ENCODE measurements at places on chromosomes 6 and 20.
A peak's percentile ranks its signal among the peaks of the same experiment; 100 is the strongest.

DNA sequence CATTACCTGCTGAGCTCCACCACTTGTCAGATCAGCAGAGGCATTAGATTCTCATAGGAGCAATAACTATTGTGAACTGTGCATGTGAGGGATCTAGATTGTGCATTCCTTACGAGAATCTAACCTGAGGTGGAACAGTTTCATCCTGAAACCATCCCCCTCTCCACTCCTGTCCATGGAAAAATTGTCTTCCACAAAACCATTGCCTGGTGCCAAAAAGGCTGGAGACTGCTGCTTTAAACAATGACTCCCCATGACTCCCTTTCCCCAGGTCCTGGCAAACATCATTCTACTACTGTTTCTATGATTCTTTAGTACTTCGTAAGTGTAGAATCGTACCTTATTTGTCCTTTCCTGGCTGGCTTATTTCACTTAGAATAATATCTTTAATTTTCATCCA, 9.7 kb upstream of the DYNLRB1 start:
- DNase-seq = no peak

GRCh38 chr6:4871825-4872224, 95.6 kb downstream of the CDYL start:
- DNase-seq = no peak

DNA sequence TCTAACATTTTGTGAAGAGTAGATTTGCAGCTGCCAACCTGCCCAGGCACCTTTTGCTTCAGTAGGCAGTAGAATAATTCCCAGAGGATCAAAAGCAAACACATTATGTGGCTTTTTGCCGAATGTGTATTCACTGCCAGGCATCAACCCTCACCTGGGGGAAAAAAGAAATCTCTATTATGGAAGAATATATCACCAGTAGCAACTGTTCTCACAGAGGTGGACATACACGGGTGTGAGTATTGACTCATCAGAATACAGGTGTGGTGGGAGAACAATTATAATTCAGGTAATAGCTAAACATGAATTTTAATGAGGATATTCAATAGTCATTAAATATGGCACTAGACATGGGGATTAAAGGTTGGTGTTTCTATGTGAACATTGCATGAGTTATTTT, 910.7 kb downstream of the TFAP2A start:
- no peak for DNase-seq

- DNase-seq = no peak
Observed at GRCh38 chr6:84007871-84008270, 25.7 kb upstream of the MRAP2 start.

DNA sequence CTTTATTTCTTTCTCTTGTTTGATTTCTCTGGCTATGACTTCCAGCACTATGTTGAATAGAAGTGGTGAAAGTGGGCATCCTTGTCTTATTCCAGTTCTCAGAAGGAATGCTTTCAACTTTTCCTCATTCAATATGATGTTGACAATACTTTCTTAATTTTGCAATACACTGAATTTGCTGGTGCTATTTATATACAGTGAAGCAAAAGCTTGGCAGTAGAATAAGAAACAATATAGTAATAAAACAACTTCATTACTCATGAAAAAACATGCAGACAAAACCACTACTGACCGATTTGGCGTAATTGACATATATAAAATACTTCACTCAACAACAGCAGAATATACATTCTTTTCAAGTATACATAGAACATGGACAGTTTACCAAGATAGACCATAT, 96.4 kb downstream of the CFAP61 start:
- no peak for DNase-seq

- DNase-seq = peak; percentile 16
Observed at GRCh38 chr6:157861184-157861583, 38.1 kb downstream of the SNX9 start.

DNA sequence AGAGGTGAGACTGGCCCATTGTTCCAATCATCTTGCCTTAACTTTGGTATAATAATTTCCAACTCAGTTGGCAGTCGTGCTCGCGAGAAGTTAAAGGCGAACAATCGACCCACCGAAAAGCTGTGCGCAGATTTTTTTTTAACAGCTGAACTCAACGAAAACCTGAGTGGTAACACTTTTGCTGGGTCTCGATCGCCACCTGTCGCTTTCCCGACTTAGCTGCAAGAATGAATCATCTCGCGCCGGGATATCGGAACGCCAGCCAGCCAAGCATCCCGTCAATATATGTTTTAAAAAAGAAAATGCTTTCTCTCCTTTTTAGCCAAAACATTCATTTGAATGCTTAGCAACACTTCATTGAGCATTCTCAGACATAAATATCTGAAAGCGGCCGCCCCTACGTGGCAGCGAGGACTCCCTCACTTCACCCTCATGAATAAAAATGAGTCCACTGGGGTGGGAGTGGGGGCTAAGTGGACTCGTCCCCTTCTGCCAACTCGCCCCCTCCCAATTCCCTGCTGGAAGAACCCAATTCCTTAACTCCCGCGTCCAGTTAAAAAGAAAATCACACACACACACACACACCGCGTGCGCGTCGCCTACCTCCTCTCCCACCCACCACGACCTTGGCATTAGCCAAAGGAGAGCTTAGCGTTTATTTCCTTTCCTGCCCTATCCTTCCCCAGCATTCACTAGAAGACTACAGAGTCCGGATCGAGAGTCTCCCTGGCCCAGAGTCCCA, 1.5 kb downstream of the COL12A1 start:
- peak; percentile 93 for DNase-seq

DNA sequence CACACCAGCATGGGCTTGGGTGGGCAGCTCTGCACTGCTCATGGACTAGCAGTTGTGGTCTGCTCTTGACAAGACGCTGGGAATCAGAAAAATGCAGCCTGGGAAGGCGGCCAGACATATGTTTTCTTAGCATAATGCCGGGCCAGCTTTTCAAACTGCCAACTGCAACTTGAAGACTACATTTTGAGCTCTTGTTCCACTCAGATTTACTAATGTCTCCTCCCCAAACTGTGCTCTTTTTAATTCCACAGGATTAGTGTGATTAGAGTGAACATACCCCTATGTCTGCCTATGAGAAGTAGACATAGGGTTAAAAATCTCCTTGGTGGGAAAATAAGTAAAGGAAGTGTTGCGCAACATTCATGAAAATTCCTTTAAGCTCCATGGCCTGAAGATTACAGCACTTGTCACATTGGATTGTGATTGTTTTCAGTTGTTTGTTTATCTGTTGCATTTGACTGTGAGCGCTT, 5.3 kb upstream of the FNDC1 start:
- DNase-seq = peak; percentile 44

DNA sequence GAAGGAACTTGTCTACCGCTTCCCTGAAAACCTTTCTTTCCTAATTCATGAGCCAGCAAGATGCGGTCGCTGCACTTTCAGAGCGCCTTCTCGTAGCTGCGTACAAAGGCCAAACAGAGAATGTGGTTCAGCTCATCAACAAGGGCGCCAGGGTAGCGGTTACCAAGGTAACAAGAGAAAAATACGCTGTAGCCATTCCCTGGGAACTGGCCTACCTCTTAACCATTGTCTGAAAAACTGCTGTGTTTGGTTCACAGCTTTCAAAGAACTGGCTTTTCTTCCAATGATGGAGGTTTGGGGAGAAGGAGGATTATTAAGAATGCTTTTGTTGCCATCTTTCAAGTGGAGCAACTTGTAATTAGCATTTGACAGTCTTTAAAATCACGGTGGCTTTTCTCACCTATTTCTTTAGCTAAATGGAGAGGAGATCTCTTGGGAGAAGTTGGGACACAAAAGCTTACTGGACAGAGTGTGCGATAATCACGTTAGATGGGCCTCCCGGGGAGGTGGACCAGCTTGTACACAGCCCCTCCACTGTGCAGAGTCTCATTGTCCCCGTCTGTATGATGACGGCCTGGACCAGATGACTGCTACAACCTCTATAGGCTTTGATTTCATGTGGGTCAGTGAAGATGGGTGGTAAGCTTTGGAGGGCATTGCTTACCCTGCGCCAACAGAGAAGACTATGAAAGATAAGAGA, 71.5 kb downstream of the LYRM2 start:
- DNase-seq = no peak

DNA sequence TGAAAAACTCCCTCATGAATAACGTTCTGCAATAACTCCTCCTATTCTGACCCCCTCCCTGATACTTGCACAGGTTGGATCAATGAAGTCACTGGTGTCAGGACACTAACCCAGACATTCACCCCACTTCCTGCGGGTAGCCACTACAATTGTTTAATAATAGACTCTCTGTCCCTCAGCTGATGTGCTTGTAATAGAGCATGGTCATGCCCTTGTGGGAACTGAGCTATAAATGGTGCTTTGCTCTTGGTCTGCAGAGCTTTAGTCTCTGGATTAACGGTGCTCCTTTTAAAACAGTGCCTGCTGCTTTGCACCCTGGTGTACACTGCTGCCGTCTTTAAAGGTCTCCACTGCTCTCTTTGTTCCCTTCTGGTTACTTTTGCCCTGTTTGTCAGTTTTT, 127.3 kb downstream of the BACH2 start:
- DNase-seq = no peak

- no peak for DNase-seq
Observed at GRCh38 chr6:106056060-106056745, 29.9 kb upstream of the PRDM1 start.

- peak; percentile 99 for DNase-seq
Observed at GRCh38 chr6:20811109-20811761, 277.0 kb downstream of the CDKAL1 start.

DNA sequence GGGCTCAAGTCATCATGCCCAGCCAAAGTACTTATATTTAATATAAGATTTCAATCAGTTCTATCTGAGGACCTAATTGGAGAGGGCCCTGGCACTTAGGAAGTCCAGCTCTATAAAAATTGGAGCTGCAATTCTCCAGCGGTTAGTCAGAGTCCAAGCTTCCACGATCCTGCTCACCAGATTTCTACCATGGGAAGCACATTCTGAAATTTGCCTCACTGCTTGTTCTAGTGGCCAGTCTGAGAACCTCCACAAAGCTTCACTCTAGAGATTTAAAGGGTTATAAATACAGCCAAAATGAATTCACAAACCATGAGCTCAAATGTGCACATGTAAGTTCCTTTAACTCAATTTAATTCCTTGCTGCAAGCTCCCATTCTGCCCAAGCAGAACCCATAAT, 33.5 kb downstream of the PNLDC1 start:
- peak; percentile 9 for DNase-seq

- no peak for DNase-seq
Observed at GRCh38 chr6:144586986-144587385, 301.9 kb downstream of the UTRN start.

DNA sequence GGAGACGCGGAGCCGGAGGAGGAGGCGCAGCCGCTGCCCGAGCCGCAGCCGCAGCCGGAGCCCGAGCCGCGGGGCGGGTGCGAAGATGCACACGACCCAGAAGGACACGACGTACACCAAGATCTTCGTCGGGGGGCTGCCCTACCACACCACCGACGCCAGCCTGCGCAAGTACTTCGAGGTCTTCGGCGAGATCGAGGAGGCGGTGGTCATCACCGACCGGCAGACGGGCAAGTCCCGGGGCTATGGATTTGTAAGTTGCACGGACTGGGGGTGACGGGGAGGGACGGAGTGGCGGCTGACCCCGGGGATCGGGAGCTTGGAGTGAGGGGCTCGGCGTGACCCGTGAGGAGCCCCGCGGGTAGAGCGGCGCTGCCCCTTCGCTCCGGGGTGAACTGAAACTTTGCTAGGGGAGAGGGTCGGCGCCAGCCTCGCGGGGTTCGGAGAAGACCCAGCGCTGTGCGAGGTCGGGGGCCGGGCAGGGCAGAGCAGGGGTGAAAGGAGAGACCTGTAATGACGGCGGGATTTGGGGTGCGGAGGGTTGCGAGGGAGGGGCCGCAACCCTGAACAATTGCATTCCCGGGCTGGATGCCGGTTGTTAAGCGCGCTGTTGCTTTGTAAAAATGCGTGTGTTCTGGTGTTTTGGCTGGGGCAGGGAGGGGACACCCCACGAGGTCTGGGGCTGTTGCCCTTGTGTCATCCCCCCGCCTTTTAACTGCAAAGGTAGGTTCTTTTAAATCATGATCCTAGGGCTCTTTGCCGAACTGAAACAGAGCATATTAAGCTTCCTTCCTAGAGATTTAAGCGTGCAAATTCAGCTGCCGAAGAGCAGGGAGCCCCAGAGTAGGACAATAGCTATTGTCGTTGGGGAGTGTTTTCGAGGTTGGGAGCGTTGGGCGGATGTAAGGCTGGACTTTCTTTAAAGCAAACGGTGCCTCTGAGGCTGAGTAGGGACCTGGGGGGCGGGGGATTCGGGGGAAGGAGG, 628 bp downstream of the RBM24 start:
- DNase-seq = no peak

- no peak for DNase-seq
Observed at GRCh38 chr6:160029525-160029924, 60.6 kb downstream of the IGF2R start.

GRCh38 chr20:63694584-63695423, 1.6 kb upstream of the TNFRSF6B start:
- no peak for DNase-seq

DNA sequence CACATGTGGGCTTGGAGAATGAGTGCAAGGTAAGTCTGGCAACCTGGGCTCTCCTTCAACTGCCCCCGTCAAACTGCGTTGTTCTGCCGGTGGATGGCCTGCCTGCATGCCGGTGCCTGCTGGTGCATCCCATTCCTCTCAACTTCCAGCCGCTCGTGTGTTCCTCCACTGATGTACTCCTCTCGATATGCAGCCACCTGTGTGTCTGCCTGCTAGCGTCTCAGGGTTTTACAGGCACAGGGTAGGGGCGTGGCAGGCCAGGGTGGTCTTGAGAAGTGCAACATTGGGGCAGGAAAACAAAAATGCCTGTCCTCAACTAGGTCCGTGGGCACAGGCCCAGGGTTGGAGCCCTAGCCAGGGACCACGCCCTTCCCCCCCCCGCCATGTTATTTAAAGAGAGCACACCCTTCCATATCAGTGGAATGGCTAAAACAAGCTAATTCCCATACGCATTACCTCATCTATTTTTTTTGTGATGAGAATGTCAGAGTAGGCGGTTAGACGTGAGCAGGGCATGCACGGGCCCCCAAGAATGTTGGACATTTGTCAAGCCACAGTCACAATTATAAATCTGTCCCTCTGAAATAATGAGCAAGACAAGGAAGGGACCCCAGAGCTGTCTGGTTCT, 33.2 kb downstream of the SERPINB6 start:
- DNase-seq = no peak

- no peak for DNase-seq
Observed at GRCh38 chr6:16575655-16576054, 185.6 kb downstream of the ATXN1 start.

DNA sequence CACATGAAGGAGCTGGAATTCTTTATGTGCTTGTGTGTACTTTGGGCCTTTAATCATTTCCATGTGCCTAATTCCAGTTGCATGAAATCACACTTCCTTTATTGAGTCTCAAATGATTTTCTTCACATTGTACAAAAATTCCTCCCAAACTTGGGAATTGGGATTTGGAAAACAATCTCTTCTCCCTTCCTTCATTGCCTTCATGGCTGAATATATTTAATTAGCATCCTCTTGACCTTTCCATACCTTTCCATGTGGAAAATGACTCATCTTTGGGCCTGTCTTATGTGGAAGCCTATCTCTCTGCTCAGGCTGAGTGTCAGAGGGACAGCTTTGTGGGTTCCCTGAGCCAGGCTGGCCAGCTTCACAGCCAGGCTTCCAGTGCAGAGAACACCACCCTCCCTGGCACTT, 33.0 kb upstream of the CDH4 start:
- peak; percentile 5 for DNase-seq
